ENCODE measurements at places on chromosomes 3 and 15.

DNA sequence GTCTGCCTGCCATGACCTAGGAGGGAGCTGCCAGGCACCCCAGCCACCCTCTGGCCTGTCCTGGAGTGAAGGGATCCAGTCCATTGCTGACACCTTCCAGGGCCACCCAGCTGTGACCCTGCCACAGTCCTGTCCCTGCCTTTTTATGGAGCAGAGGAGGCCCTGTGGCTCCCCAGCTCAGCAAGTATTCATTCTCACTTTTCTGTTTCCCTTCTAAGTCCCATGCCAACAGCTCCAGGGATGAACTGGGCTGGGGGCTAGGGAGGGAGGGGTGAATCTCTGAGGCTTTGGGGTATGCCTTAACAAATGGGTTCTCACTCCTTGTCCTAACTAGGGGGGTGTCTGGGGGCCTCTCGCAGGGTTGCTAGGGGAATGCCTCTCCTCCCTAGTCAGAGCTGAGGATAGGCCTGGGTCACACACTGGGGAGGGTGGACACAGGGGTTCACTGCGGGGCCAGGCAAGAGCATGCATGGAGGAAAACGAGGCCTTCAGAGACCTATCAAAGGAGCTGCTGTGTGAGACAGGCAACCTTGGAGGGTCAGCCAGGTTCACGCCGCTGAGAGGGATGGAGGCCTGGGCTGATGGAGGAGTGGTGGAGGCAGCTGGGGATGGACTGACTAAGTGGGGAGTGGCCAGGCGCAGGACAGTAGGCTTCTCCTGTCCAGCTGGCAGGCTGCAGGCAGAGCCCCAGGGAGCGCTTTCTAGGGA, 31.8 kb downstream of the EPHB3 start:
- H3K27ac ChIP-seq = no peak overlapping the region
- no peaks in the 10 kb centered on the region for H3K4me1 ChIP-seq
- no peak overlapping the region for H3K4me3 ChIP-seq
- no peaks in the 10 kb centered on the region for H3K36me3 ChIP-seq
- no peaks in the 10 kb centered on the region for H3K27me3 ChIP-seq

DNA sequence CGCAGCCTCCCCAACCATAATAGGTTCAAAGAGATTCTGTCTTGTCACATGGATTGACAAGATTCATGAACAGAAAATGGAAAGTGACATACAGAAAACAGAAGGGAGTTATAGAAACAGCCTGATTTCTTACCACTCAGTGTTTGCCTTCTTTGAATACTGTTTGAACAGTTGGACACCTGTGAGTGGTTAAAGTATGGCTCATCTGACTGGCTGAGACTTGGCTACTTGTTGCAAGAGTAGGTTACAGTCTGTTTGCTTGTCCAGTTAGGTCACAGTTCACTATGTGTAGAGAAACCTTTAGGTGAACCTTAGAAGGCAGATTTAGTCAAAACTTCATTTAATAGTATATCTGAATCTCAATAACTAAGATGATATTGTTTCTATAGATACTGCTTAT, 1003.9 kb upstream of the EPHA6 start:
- no peaks in the 10 kb centered on the region for H3K27me3 ChIP-seq
- no peak overlapping the region for H3K4me3 ChIP-seq
- no peaks in the 10 kb centered on the region for H3K36me3 ChIP-seq
- no peaks in the 10 kb centered on the region for H3K4me1 ChIP-seq
- no peak for DNase-seq

GRCh38 chr3:188539631-188540194, 385.8 kb downstream of the LPP start:
- H3K4me3 ChIP-seq = no peak overlapping the region
- no peak for DNase-seq
- H3K27ac ChIP-seq = no peak overlapping the region
- no peaks in the 10 kb centered on the region for H3K27me3 ChIP-seq
- peaks cover 4% of the 10 kb centered on the region for H3K4me1 ChIP-seq

DNA sequence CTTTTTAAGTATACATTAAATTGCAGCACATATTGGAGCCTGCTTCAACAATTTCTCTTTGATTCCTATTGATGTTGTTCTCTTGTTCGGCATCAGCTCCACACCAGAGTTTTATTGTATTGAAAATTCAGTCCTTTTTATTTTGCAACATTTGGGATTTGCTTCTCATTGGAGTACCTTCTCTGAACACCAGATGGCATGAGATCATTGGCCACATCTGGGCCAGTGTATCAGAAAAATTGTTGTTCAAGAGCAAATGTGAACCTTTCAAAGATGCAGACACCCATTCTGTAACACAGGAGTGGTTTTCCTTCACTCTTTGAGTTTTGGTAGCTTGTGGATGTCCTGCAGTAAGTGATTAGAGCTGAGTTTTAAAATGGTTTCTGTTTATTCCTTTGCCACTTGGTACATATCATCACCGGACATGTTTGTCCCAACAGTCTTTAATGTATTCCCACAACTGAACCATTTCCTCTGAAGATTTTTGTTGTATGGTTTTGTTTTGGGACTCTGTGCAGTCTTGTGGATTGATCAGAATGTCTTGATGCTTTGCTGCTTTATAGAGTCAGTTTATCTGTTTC, 96.1 kb downstream of the MCTP2 start:
- DNase-seq = no peak
- H3K27me3 ChIP-seq = no peaks in the 10 kb centered on the region
- no peaks in the 10 kb centered on the region for H3K36me3 ChIP-seq
- H3K4me3 ChIP-seq = no peak overlapping the region

- no peaks in the 10 kb centered on the region for H3K27me3 ChIP-seq
- no peak overlapping the region for H3K4me3 ChIP-seq
These were observed 646.2 kb downstream of the NTRK3 start for GRCh38 chr15:87610366-87610765.

- H3K27ac ChIP-seq = no peak overlapping the region
- H3K4me1 ChIP-seq = no peaks in the 10 kb centered on the region
- H3K36me3 ChIP-seq = no peaks in the 10 kb centered on the region
- no peaks in the 10 kb centered on the region for H3K27me3 ChIP-seq
- H3K4me3 ChIP-seq = no peak overlapping the region
These were observed 79.8 kb upstream of the SLC6A1 start for GRCh38 chr3:10912786-10913185.

- DNase-seq = no peak
- no peak overlapping the region for H3K4me3 ChIP-seq
- no peaks in the 10 kb centered on the region for H3K4me1 ChIP-seq
- H3K27me3 ChIP-seq = no peaks in the 10 kb centered on the region
- no peak overlapping the region for H3K27ac ChIP-seq
These were observed 13.1 kb upstream of the ETV5 start for GRCh38 chr3:186121968-186122367.

DNA sequence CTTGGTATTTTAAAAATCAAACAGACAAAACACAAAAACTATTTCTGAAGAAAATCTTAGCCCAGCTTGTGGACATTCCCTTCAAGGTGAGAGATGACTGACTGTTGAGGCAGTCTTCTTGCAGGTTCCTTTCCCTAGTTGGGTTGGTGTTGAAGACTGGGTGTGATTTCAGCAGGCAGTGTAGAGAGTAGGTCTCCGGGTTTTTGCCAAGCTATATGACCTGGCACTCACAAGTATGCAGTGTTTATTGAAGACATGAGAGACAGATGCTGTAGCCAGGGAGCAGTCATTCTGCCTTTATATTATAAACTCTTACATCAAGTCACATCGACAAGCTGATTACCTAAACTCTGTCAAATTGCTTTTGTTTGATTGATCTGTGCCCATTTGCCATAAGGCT, 17.5 kb downstream of the SENP8 start:
- no peak overlapping the region for H3K4me3 ChIP-seq
- H3K27me3 ChIP-seq = no peaks in the 10 kb centered on the region
- H3K27ac ChIP-seq = no peak overlapping the region
- no peaks in the 10 kb centered on the region for H3K4me1 ChIP-seq

GRCh38 chr3:179929091-179929529, 107.6 kb downstream of the PEX5L start:
- DNase-seq = no peak
- H3K27ac ChIP-seq = no peak overlapping the region
- H3K4me3 ChIP-seq = no peak overlapping the region
- no peaks in the 10 kb centered on the region for H3K4me1 ChIP-seq
- no peaks in the 10 kb centered on the region for H3K36me3 ChIP-seq

DNA sequence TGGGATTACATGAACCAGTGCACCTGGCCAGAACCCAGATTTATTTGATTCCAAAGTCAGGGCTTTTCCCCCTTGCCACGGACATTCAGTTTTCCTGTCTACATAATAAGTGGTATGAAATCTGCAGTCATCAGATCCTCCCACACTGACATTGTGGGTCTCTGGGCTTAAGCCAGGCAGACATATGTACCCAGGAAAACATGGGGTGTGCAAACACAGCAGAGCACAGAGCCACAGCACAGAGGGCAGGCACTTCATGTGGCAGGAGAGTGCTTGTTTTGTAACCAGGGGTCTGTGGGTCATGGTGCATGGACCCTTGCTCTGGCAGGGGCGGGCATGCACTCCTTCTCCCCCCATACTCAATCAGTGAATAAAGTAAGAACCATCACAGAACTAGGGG, 6.1 kb upstream of the ABTB1 start:
- H3K4me3 ChIP-seq = no peak overlapping the region
- H3K27ac ChIP-seq = no peak overlapping the region
- H3K27me3 ChIP-seq = no peaks in the 10 kb centered on the region
- H3K36me3 ChIP-seq = no peaks in the 10 kb centered on the region

- H3K27ac ChIP-seq = no peak overlapping the region
- DNase-seq = no peak
- H3K36me3 ChIP-seq = no peaks in the 10 kb centered on the region
- H3K27me3 ChIP-seq = no peaks in the 10 kb centered on the region
These were observed 127.7 kb downstream of the MTHFS start for GRCh38 chr15:79769069-79769481.

- DNase-seq = no peak
- H3K27me3 ChIP-seq = no peaks in the 10 kb centered on the region
- H3K4me3 ChIP-seq = no peak overlapping the region
- H3K27ac ChIP-seq = no peak overlapping the region
- no peaks in the 10 kb centered on the region for H3K36me3 ChIP-seq
These were observed 50.4 kb upstream of the ICE2 start for GRCh38 chr15:60529332-60529731.

- no peak for DNase-seq
- no peaks in the 10 kb centered on the region for H3K36me3 ChIP-seq
These were observed 186.0 kb downstream of the UBE2E2 start for GRCh38 chr3:23389089-23389488.

DNA sequence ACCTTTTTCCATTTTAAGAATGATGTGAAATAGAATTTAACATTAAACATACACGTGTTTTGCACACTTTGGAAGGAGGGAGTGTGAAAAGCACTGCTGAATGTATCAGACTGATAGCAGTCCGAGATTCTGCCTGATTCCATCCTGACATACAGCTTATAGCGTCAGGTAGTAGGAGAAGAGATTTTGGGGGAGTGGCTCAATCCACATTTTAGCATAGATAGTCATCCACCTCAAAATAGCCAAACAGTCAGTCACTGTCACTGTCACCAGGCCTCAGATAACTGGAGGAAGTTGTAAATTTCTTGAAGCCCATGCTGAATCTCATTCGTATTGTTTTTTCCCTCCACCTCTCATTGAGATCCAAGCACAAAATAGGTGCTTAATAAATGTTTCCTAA, 35.4 kb upstream of the ARHGEF26 start:
- H3K27me3 ChIP-seq = no peaks in the 10 kb centered on the region
- no peak overlapping the region for H3K4me3 ChIP-seq
- H3K4me1 ChIP-seq = no peaks in the 10 kb centered on the region

- no peak for DNase-seq
- H3K4me1 ChIP-seq = no peaks in the 10 kb centered on the region
- no peak overlapping the region for H3K27ac ChIP-seq
- H3K36me3 ChIP-seq = no peaks in the 10 kb centered on the region
- H3K4me3 ChIP-seq = no peak overlapping the region
- no peaks in the 10 kb centered on the region for H3K27me3 ChIP-seq
These were observed 966.7 kb upstream of the ROBO1 start for GRCh38 chr3:80734483-80734882.

DNA sequence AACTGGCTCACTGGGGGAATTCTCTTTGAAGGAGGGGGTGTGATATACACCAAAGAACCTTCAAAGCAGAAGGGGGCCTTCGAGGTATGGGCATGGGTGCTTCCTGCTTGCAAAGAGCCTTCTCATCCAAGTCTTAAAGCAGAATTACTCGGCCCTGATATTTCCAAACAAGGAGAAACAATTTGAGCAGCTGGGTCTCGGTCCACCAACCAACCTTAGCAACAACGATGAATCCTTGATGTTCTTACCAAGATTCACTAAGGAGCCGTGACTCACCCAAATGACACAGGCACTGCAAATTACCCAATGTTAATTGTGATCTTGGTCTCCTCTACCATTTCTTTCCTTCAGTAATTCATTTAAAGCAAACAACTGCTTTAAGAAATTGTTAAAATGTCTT, 7.7 kb downstream of the HOMER2 start:
- H3K27me3 ChIP-seq = peaks cover 5% of the 10 kb centered on the region
- no peak overlapping the region for H3K4me3 ChIP-seq
- no peaks in the 10 kb centered on the region for H3K36me3 ChIP-seq
- DNase-seq = no peak
- no peak overlapping the region for H3K27ac ChIP-seq
- H3K4me1 ChIP-seq = peaks cover 4% of the 10 kb centered on the region

- no peaks in the 10 kb centered on the region for H3K27me3 ChIP-seq
- H3K36me3 ChIP-seq = no peaks in the 10 kb centered on the region
- no peaks in the 10 kb centered on the region for H3K4me1 ChIP-seq
- H3K4me3 ChIP-seq = no peak overlapping the region
- no peak for DNase-seq
These were observed 26.1 kb downstream of the GASK1A start for GRCh38 chr3:43005253-43005652.

GRCh38 chr3:10822708-10823515, 6.9 kb downstream of the SLC6A11 start:
- H3K4me3 ChIP-seq = no peak overlapping the region
- no peaks in the 10 kb centered on the region for H3K36me3 ChIP-seq
- no peaks in the 10 kb centered on the region for H3K4me1 ChIP-seq

DNA sequence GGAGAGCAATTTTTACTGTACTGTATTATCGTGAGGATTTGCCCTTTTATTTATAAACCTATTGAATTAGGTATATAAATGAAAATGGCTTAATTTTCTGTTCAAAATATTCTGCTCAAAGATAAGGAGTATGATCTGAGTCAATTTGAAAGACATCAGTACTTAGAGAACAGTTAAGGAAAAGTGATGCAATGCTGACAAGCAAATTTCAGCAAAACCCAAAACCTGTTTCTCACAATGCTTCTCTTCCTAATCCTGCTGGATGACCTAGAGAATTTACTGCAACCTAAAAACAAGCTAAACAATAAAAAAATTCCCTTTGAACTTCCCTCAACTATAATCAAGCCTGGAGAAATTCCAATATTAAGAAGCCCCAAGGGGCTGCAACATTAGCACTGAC, 82.7 kb downstream of the RFX7 start:
- H3K27ac ChIP-seq = no peak overlapping the region
- no peaks in the 10 kb centered on the region for H3K4me1 ChIP-seq
- no peak for DNase-seq
- H3K27me3 ChIP-seq = no peaks in the 10 kb centered on the region

GRCh38 chr15:28942571-28942970, 56.8 kb downstream of the APBA2 start:
- H3K27ac ChIP-seq = no peak overlapping the region
- no peaks in the 10 kb centered on the region for H3K36me3 ChIP-seq
- no peaks in the 10 kb centered on the region for H3K4me1 ChIP-seq
- no peaks in the 10 kb centered on the region for H3K27me3 ChIP-seq
